Stimulated activated CD4-positive, alpha-beta T cell treated with anti-CD3 and anti-CD28 coated beads, Interleukin-12 subunit alpha, Interleukin-12 subunit beta, amount 100 ng/mL, for 48 hours (primary cell): ENCODE measurements at places on chromosomes 11 and 22.

DNA sequence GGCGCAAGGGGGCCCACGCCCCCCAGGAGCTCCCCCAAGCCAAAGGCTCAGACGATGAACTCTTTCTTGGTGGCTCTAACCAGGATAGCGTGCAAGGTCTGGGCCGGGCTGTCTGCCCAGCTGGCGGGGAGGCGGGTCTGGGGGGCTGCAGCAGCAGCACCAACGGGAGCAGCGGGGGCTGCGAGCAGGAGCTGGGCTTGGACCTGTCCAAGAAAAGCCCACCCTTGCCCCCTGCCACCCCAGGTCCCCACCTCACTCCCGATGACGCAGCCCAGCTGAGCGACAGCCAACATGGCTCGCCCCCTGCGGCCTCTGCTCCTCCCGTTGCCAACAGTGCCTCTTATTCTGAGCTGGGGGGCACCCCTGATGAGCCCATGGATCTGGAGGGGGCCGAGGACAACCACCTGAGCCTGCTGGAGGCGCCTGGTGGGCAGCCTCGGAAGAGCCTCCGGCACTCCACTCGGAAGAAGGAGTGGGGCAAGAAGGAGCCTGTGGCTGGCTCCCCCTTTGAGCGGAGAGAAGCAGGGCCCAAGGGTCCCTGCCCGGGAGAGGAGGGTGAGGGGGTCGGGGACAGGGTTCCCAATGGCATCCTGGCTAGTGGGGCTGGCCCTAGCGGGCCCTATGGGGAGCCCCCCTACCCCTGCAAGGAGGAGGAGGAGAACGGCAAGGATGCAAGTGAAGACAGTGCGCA, 21.6 kb upstream of the TMEM191C start:
- DNase-seq = no peak

- DNase-seq = no peak
These were observed 10.0 kb upstream of the ZNRF3 start for GRCh38 chr22:28873183-28873963.

DNA sequence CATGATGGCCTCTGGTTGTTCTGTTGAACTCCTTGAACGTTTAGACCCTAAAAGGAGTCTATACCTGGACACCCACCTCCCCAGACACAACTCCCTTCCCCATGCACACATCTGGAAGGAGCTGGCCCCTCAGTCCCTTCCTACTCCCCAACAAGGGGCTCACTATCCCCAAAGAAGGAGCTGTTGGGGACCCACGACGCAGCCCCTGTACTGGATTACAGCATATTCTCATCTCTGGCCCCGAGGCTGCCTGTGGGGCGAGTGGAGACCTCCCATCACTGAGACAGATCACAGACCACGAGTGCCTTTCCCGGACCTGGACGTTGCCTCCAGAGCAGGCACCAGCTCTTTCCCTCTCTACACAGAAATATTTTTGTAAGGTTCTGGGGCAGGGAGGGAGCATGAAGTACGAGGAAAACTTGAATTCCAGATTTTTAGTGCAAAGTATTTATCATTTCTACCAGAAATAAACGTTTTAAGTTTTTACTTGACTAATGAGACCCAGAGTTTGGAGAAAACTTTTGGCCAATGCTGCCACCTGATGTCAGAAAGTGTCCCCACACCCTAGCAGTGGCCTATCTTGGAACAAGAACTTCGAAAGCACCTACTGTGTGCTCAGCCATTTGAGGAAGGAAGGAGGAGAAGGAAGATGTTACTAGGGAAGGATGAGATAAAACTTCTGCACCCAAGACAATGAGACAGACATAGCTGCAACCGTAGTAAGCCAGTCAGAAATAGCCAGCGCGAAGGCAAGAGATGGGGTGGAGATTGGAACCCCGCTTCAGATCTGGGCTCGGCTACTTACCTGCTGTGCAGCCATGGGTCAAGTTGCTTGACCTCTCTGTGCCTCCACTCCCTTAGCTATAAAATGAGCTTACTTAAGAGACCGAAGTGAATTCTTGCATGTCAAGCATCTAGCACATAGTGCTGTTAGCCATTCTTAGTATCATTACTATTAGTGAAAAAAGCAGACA, 10.2 kb upstream of the POU2F3 start:
- no peak for DNase-seq

DNA sequence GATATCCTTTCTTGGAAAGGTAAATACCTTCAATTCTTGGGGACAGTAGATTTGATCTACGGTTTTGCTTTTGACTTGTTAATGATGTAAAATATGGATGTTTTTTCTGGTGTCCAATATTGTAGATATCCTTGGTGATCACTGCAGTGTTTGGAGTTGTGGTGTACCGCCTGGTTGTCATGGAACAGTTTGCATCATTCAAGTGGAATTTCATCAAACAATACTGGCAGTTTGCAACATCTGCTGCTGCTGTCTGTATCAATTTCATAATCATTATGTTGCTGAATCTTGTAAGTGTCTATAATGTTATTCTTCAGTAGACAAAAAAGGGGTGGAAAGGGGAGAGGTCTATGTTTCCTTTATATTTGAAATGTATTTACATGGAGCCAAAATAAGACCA, 27.4 kb upstream of the MUC15 start:
- DNase-seq = no peak

DNA sequence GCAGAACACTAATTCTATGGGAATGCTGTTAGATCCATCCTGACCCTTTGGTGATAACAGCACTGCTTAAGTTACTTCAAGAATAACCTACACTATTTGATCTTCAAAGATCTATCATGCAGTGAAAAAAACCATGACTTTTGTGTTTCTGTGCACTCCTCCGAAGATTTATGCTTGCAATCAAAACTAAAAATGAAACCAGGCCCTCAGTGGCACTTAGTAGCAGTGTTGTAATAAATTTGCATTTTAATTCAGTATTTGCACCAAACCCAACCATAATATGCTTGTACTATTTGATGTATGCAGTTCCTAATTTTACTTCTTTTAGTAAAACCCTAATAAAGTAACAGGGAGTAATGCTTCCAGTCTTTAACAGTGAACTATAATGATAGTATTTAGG, 130.7 kb downstream of the SOX6 start:
- DNase-seq = no peak

- DNase-seq = no peak
These were observed 406.8 kb downstream of the ETS1 start for GRCh38 chr11:128180441-128181087.

- no peak for DNase-seq
These were observed 25.5 kb downstream of the TOLLIP start for GRCh38 chr11:1283906-1284305.

- DNase-seq = no peak
These were observed 384.4 kb downstream of the MIAT start for GRCh38 chr22:27041745-27042310.

DNA sequence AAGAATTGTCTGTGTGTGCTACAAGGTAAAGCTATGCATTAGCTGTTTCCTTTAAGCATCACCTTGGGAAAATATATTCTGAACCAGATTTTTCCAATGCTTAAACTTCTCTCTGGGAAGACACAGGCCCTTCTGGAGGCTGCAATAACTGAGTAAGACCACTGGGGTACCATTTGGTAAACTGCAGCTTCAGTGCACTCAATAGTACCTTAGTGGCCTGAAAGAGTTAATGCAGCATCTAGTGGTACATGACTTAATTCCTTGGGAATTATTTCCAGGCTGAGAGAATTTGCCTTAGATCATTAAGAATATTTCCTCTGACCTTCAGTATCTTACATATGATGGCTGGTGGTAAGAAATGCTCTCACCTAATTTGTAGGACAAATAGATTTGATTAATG, 727.4 kb downstream of the DLG2 start:
- no peak for DNase-seq

GRCh38 chr11:28274216-28274615, 166.0 kb downstream of the METTL15 start:
- no peak for DNase-seq

DNA sequence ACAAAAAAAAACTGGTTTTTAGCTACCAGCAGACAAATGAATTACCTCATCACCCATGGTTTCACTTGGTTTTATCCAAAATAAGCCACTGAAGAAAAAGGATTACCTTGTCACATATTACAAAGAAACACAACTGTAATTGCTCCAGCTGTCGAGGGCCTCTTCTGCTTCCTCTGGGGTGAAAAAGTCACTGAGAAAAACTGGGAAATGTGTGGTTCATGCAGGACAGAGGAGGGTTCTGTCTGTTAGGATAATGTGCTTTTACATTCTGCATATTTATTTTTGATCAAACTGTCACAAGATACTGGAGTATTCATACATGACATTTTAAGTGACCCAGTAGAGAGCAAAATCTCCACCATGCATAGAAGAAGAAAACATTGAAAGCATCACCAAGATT, 211.7 kb downstream of the NAV2 start:
- DNase-seq = no peak
